ENCODE measurements at places on chromosomes 5 and 9.

GRCh38 chr5:78633700-78634099, 14.9 kb downstream of the LHFPL2 start:
- no peak for DNase-seq

- no peak for DNase-seq
Measured at GRCh38 chr5:74651710-74652109, 11.2 kb upstream of the ENC1 start.

- no peak for DNase-seq
Measured at GRCh38 chr5:136020383-136021015, 8.3 kb upstream of the TGFBI start.

- DNase-seq, result no peak
Measured at GRCh38 chr5:158800481-158800880, 299.2 kb downstream of the EBF1 start.

DNA sequence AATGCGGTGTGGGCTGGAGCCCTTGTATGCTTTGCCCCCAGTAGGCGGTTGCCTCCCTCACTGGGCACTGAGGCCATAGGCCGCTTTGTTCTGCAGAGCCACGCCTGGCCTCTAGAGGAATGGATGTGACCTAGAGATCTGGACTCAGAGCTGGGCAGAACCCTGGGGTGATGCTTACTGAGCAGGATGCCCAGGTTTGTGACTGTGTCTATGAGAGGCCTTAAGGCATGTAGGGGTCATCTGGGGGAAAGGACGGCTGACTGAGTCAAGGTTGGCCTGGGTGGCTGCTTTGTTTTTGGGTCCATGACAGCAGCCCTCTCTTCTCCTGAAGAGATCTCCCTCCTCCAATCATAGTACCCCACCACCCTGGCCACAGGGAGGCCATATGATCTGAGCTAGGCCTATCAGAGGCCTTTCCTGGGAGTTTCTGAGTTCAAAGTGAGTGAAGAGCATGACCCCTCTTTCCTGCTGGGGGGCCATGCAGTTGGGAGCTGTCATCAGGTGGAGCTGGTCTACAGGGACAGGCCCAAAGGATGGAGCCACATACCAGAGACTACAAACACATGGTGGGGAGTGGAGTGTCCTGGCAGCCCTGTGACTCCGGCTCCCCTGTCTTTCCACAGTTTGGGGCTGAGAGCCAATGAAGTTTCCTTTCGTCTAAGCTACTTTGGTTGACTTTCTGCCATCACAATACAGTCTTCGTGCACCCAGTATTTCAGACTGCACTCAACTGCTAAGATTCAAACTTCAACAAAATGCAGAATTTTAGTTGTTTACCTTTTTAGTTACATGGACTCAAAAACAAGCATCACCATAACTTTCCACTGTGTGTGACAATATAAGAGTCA, 165.4 kb downstream of the AUH start:
- no peak for DNase-seq

DNA sequence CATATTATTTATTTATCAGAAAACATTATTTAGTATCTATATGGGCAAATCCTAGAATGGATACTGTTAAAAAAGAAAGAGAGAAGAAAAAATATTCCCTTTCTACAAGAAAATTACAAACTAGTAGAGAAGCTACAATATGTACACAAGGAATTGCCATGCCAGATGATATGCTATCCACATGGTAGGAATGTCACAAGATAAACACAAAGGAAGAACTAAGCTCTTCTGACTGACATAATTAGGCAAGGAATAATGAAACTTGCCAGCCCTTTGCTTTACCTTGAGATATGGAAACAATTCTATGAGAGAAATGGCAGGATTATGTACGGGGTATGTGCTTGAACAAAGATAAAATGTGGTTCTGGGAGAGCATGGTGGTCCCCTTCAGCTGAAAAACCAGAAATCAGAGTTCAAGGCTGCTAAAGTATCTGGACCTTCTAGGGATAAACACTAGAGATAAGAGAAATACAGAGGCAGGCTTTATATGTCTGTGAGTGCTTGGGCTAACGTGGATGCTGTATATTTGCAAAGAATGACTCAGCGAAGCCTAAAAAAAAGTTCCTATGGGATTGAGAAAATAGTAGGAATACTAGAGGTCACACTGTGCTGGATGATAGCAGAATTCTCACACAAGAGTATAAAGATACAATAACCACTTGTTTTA, 451.6 kb downstream of the TLE1 start:
- no peak for DNase-seq
